ENCODE measurements at places on chromosomes 3 and 15.

DNA sequence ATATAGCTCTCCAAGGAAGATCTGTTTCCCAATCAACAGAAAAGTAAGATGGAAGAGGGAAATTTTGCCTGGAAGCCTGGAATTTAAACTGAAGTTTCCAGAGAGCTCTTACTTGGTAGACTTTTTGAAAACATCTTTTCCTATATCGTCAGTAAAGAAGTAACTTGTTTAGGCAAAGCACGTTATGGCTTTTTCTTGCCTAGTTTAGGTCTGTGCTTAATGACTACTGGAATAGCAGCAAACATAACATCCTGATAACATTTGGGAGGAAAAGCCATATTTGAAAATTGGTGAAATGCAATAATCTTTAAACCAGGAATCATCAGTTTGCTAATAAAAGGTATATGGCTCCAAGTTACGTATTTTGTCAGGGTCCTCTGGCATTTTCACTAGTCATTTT, 160.4 kb upstream of the CGNL1 start:
- no peak for DNase-seq

GRCh38 chr3:155069729-155070128, 10.4 kb upstream of the MME start:
- DNase-seq = no peak

GRCh38 chr15:35910227-35910626, 364.3 kb upstream of the DPH6 start:
- no peak for DNase-seq

- peak; percentile 78 for DNase-seq
Observed at GRCh38 chr3:120272286-120272685, 12.7 kb downstream of the GPR156 start.

- DNase-seq = peak; percentile 10
Observed at GRCh38 chr3:132592216-132592615, 4.9 kb upstream of the ACKR4 start.

DNA sequence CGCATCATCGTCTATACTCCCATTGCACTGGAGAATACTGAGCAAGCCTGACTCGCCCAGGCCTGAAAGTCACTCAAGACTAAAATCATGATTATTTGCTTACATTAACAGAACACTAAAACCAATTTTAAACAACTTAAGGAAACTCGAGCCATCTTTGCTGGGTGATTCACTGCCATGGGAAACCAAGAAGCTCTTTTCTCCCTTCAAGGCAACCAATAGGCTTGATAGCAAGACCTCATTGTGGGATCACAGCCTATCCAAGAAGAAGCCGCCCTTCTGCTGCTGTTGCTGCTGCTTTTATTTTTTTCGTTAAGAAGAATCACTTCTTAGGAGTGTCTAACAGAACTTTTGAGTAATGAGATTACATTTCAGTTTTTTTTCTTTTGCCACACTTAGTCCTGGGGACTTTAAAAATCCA, 479.4 kb downstream of the FOXP1 start:
- no peak for DNase-seq

- no peak for DNase-seq
Observed at GRCh38 chr3:13420831-13421765, 976 bp upstream of the NUP210 start.

DNA sequence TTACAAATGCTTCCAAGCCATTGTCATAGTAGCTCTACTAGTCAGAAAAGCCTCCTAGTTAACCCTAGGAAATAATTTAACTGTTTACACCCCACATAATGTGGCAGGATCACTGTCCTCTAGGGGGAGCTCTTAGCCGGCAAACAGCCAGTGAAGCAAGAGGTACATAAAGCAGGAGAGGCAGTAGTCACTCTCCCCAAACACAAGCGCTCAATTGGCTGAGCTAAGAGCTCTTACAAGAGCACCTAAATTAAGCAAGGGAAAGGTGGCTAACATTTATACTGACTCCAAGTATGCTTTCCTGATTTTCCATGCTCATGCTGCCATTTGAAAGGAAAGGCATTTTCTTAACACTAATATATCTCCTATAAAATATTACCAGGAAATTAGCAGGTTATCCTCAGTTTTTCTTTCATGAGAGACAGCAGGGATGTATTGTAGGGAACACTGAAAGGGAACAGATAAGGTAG, 37.6 kb downstream of the NCEH1 start:
- peak; percentile 77 for DNase-seq

DNA sequence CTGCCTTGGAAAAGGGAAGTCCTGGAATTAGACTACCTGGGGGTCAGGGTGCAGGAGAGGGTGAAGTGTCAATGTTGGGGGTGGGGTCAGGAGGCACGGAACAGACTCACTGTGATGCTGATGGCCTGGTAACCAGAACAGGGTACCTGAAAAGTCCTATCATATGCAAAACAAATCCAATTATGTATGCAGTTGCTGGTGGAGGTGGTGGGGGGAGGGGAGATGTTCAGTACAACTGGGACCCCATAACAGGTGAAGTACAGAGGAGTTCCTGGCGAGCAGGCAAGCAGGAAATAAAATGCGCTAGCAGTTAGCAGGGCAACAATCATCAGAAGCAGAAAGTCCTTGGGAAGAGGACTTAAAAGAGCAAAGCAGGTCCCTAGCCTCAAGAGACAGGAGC, 4.2 kb upstream of the KATNBL1 start:
- DNase-seq = no peak

DNA sequence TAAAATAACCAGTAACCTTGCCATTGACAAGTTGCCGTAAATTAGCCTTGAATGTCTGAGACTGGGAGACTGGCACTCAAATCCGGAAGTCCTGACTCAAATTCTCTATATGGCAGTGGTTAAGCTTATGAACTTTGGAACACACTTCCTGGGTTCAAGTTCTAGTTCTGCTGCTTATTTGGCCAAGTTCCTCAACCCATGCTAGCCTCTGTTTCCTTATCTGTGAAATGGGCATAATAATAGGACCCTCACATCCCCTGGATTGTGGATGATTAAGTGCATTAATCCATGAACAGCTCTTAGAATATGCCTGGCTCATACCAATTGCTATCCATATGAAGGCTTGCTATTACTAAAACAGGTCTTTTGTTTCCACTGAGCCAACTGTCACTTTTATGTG, 311.5 kb downstream of the EDEM1 start:
- peak; percentile 79 for DNase-seq

DNA sequence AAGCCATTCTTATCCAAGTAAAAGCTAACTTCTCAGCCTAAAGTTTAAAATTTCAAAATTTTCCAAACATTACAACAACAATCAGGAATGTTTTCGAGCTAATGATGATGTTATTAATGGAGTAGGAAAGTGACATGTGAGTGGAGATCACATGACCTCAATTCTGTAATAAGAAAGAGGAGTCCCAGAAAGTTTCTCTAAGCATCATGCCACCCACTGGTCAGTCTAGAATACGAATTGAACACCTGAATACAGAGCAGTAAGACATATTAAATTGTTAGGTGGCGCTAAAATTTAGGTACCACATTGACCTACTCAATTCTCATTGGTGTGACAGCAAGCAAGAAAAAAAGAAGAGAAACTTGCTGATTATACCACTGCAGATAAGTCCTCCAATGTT, 163.9 kb downstream of the DCLK3 start:
- DNase-seq = no peak

- DNase-seq = no peak
Observed at GRCh38 chr3:196149375-196149774, 61.8 kb downstream of the ZDHHC19 start.

DNA sequence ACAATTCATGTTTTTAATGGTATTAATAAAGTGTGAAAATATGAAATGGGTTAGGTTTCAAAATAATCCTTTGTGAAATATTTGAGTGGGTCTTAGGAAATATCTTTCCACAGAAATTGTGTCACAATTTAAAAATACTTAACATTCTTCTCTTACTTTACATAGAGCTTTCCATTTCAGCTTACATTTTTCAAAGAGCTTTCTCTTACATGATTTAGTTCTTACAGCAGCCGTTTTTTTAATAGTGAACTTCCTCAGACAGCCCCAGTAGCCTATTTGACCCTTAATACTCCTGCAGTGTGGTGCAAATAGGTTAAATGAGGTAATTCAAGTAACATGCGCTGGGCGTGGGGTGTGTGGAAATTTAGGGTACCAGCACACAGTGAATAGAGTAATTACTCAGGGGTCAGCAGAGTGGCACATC, 21.8 kb downstream of the P2RY12 start:
- DNase-seq = no peak

- no peak for DNase-seq
Observed at GRCh38 chr3:188900421-188900951, 271.3 kb upstream of the TPRG1 start.

GRCh38 chr3:59320080-59320479, 270.3 kb upstream of the CFAP20DC start:
- no peak for DNase-seq

DNA sequence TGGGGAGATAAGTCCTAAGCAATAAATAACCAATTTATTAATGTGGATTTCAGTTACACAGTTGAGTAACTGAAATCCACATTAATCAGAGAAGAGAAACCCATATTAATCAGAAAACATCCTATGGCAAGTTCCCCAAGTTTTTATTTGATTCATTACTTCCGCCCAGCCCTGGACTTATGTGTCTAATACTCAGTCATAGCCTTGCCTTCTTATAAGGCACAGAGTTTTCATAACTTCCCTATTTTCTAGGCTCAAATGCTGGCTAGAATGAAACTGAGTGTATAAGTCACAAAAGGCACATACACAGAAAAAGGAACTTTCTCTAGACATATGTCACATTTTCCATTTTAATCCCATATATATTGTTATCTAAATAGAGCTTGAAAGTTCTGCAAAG, 28.8 kb downstream of the CD47 start:
- DNase-seq = no peak

- peak; percentile 99 for DNase-seq
Observed at GRCh38 chr3:194871143-194871863, 185.6 kb downstream of the FAM43A start.

DNA sequence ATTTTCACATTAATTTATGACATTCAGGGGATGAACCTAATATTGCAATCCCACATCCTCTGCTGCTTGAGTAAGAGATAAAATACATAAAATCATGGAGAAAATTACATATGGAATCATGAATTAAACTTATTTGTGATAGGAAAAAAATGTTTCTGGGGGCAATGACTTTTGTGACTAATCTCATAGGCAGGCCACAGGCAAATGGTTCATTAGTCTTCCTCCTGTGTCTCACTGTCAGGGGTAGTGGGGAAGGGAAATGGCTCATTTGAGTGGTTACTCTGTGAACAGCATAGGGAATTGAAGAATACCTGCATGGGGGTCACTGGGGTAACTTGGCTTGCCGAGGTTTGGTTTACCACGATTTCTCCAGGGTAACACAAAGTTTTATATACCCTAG, 72.0 kb downstream of the TFG start:
- DNase-seq = no peak

DNA sequence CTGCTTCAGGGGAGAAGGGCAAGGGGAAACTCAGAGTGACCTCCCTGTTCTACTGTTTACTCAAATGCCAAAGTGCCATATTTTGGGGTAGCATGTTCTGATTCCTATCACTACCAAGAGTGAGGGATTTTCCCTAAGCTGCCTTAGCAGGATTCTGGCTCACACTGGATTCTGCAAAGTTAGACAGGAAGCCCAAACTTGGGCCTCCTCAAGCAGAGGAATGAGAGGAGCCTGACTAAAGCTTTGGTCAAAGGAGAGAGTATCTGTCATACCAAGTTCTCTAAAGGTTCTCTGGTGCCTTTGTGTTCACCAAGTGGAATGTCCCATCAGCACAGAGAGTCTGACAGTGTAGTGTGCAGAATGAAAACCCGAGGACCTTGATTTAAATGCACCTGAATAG, 8.8 kb upstream of the RARB start:
- DNase-seq = no peak

- DNase-seq = peak; percentile 78
Observed at GRCh38 chr15:99507504-99508310, 58.1 kb upstream of the MEF2A start.

GRCh38 chr15:96381463-96381862, 51.0 kb downstream of the NR2F2 start:
- DNase-seq = no peak

- no peak for DNase-seq
Observed at GRCh38 chr3:52712291-52713212, 6.6 kb downstream of the SPCS1 start.

DNA sequence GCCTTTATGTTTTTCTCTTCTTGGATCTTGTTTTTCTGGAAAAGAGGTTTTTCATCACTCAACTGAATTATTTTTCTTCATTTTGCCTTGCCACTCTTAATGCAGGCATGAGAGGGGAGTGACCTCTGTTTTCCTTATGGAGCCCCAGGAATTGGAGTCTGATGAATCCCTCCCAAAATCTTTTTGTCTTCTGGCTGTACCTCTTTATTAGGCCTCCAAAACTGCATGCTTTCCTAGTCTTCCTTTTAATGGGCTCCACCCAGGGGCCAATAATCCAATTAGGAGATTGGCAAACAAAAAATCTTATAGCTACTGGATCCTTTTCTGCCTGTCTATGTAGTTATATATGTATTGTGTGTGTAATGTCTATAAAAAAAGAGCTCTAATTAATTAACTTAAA, 192.4 kb upstream of the PEX5L start:
- DNase-seq = peak; percentile 7

DNA sequence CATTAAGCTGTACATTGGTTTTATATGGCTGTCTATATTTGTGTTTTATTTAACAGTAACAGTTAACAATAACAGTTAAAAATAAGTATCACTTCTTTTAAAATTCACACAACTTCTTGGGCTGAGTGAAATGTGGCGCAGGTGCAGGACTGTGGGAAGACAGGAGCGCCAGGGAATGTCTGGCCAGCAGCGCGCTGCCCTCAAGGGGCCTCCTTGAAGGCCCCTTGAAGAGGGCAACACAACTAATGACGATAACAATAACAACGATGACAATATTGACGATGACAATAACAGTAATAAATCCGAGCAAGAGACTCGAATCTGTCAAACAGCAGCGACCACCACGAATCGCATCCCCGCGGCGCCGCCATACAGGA, 411 bp upstream of the PPP2R3A start:
- no peak for DNase-seq

DNA sequence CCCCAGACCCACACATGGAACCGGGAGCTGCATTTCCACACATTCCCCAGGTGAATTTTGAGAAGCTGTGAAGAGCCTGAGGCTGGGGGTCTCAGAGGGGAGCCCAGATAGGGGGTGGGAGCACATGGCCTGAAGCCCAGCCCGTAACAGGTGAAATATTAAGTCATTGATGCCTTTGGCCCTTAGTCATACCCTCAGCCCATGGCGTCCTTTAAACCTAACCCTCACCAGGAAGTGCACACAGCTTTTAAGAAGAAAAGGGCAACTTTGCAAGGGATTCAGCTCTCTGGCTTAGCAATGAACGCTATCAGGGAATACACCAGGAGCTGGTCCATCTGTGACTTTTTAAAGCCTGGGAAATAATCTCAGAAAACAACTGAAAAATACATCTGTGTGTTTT, 40.6 kb downstream of the WNT7A start:
- no peak for DNase-seq
